ENCODE measurements at places on chromosomes 1 and 21.

DNA sequence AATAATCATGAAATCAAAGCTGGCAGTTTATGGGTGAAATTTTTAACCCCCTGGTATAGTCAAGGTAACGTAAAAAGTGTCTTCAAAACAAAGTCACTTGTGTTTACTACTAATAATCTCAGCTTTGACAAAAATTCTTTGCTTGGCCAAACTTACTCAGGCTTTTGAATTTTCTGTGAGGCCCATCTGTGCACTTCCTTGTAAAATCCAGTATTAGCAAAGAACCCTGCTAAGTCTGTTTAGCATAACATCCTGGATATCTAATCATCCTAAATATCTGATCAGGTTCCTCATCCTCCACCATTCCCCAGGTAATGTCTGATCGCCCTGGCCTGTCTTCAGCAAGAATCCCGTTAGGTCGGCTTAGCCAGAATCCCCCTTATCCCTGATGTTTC is 3.0 kb downstream of the LYST start:
- no peak for DNase-seq

GRCh38 chr1:38615680-38616079 is 243.9 kb downstream of the RRAGC start:
- no peak for DNase-seq

GRCh38 chr1:54463259-54464030 is 57.3 kb upstream of the SSBP3 start:
- DNase-seq: no peak

- no peak for DNase-seq
Observed at GRCh38 chr1:201825245-201825644, 3.7 kb upstream of the IPO9 start.

DNA sequence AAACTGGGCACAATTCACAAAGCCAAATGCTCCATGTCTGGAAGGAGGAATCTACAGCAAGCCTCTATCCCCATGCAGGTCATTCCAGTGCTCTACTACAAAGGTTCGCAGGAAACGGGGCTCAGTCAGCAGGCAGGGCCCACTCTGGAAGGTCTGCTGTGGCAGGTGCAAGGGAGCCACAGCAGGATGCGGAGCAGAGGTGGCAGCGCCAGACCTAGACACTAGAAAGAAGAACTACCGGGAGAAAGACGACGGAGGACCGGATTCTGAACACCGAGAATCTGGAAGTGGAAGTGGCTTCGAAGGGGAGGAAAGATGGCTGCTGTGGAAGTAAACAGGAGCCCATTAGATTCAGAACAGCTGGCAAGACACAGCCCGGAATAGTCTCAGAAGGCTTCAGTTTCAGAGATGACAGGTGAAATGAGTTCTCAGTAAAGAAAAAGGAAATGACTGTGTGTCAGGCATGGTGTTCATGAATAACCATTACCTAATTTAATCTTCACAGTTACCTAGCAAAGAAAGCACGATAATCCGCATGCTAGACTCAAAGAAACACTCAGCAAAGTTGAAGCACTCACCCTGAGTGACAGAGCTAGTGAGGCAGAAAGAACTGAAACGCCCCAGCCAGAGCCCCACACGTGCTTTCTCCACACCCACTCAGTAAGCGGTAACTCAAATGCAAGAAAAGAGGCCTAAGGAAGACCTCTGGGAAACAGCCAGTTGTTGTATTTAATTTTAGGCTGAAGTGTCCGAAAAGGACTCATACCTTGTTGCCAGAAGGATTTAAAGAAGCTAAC is 21.4 kb downstream of the SETD4 start:
- no peak for DNase-seq

GRCh38 chr1:230909974-230910754 is 41.8 kb upstream of the C1orf198 start:
- peak; percentile 38 for DNase-seq

- no peak for DNase-seq
Observed at GRCh38 chr1:29441916-29442668, 205.8 kb downstream of the PTPRU start.

DNA sequence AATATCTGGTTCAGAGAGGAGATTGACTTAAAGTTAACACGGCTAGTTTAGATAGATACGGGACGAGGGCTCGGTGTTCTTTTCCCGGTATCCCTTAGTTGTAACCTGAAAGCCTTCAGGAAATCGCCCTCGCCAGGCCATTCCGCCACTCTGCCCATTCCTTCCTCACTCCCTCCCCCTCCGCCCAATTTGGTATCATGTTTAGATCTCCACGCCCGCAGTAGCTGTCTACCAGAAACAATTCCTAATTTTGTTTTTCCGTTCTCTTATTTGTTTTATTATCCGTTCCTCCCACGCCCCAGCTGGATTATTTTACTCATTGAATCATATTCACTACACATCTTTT is 685 bp upstream of the VAMP4 start:
- peak; percentile 20 for DNase-seq

DNA sequence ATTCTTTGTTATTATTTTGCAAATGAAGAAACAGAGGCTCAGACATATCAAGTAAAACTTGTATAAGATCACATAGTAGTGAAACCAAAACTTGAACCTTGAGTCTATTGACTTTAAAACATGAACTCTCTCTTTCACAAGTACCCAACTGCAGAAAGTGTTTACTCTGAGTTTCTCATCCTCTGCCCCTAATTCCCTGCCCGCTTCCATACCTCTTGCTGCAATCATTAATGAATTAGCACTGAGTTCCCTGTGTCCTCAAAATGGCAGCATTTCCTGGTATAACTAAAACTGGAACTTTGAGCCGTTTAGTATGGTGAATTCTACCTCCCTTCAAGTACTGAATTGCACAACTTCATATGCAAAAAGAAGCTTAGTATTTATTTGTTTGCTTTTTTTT is 147.7 kb upstream of the DNAH14 start:
- DNase-seq: no peak

DNA sequence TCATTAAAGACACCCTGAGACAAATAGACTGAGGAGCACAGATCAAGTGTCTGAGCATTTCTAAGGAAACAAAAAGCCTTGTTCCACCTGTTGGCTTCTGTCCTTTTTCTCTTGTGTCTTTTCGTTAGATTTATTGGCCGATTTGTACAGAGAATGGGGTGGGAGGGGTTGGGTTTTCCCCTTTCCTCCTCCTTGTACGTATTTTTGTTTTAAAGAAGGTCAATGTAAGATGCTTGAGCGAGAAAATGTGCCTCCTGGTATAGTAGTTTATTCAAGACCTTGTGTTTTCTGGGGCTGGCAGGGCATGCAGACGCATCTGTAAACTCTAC is 1.2 kb downstream of the BCL9 start:
- no peak for DNase-seq

- DNase-seq: no peak
Observed at GRCh38 chr1:2968471-2968881, 52.8 kb upstream of the ACTRT2 start.

DNA sequence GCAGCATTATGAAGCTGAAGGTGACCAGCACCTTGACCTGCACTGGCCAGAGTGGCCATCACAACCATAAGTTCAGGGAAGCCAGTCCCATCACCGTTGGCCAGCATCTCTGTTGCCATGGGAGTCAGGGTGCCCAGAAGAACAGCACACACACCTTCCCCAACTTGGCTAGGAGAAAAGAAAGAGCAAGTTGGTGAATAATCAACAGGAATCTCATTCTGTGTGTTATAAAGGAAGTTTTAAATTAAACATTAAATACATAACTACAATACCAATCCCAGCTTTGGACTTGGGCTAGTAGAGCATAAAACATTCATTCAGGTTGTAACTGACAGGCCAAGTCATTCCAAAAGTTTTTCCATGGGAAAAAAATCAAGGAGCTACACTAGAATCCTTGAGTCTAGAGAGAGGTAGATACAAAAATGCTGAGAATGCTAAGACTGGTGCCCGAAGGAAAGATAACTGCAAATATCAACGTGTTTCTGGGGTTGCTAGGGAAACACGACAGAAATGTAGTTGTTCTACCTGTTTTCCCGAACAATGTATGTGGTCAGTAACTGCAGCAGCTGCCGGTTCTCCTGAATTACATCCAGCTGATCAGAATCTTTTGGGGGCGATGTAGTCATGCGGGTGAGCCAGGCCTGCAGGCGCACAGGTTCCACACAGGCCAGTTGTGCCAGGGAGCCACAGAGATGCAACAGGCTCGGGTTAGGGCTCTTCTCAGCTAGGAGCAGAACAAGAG is 45.6 kb downstream of the UBR4 start:
- no peak for DNase-seq

DNA sequence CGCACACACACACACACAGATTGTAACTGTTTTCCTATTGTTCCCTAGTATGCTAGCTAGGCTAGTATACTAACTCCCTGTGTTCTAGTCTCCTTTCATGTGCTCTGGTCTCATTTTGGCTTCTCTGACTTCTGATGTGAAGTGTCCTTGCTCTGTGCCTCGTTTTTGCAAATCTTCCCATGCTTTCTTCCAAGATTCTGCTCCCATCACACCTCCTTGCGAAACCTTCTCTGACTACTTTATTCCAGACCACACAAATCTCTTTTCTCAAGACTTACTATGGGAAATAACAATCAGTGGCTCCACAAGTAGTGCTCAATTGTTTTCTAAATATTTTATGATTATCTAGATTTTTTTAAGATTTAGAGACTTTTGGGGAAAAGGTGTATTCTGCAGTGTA is 10.3 kb downstream of the PRRX1 start:
- DNase-seq: no peak

- DNase-seq: no peak
Observed at GRCh38 chr1:46410156-46411009, 16.3 kb downstream of the FAAH start.

GRCh38 chr1:173164686-173165085 is 42.4 kb downstream of the TNFSF4 start:
- no peak for DNase-seq

GRCh38 chr1:162265983-162266382 is 110.7 kb downstream of the SPATA46 start:
- no peak for DNase-seq

- DNase-seq: no peak
Observed at GRCh38 chr21:38440746-38441145, 57.5 kb downstream of the ERG start.

DNA sequence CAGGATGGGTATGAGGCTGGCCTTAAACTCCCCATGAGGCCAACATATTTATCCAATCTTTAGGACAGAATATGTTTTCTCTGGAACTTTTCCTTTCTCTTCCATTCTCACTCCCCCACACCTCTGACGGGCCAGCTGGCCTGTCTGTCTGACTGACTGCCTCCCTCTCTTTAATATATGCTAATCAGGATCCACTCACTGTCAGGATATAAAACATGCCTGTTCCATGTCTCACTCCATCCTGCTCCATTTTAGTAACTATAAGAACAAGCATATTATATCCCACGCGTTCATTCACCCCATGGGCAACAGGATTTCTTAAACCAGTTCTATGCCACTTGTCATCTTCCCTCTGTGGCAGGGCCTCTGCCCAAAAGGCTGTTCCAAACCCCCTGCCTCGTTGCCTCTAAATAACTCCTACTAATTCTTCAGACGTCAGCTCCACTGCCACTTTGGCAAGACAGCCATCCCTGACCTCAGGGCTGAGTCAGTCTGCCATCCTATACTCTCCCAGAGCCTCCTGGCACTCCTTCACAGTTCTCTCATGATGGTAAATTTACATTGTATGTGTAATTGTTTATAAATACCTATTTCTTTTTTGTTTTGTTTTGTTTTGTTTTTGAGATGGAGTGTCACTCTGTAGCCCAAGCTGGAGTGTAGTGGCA is 84.3 kb upstream of the SPATA6 start:
- DNase-seq: no peak

- DNase-seq: no peak
Observed at GRCh38 chr1:146019231-146020057, 2.1 kb downstream of the HJV start.

DNA sequence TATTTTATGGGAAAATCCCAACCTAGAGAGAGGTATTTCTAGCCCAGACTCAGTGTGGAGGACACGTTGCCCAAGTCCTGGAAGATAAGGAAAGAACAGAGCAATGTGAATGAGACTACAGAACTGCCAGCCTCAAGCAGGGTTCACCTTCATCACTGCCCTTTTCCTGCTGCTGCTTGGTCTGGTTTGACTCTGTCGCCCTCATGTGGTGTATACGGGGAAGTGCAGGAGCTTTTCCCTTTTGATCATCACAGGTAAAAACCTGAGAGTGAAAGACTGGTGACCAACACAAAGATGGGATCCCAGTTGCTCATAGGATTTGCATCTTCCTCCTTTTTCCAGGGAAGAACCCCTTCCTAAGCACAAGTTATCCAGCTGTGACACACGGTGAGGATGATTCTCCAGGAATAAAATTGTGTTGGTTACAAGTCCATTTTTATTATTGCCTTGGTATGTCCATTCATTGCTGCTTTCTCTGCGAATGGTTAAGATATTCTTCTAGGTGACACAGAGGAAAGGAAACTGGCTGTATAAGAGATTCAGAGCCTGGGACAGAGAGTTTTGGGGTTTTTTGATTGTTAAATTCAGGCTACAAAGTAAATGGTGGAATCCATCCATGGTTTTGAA is 89.5 kb upstream of the CD53 start:
- no peak for DNase-seq

- DNase-seq: no peak
Observed at GRCh38 chr21:37276377-37276776, 9.2 kb upstream of the VPS26C start.

GRCh38 chr1:118185084-118185832 is at the start of gene SPAG17:
SPAG17 (minus strand) TSS chr1:118185228; CDS start chr1:118185157, 71 bp downstream.
- peak; percentile 60 for DNase-seq

GRCh38 chr1:205809942-205810345 is 3.1 kb downstream of the SLC41A1 start:
- peak; percentile 41 for DNase-seq

- DNase-seq: no peak
Observed at GRCh38 chr1:192589813-192590212, 14.2 kb downstream of the RGS1 start.

DNA sequence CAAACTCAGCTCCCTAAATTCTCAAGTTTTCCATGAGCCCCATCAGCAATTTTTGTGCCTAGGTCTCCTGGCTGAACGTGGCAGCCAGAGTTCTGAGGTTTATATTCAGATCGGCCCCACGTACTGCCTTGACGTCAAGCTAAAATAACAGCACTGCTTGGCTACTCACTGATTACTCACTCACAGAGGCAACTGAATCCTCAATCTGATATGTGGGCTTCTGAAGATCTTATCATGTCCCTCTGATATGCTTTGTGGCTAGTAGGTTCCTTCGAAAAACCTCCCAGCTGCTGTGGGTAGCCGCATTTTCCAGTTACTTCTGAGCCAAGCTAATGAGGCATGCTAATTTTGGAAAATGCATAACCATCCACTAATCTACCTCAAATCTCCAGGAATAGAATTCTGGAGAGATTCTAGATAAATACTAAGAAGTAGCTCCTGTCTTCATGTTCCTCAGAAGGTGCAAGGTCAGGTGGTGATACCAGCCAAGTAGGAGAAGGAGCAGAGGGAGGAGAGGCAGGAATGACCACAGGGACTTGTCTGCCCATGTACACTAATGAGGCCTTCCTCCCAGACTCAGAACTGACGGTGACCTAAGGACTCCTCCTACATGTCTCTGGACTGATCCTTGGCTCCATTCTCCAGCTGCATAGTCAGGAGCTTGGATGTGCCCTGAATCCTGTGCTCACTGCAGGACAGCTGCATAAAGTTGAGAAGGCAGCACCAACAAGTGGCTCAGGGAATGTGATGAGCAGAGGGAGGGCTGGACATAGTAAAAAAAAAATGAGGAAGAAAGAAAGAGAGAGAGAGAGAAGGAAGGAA is 263.7 kb downstream of the TNR start:
- no peak for DNase-seq

- no peak for DNase-seq
Observed at GRCh38 chr1:18336801-18337200, 143.9 kb upstream of the KLHDC7A start.

Measured in left ventricle myocardium inferior (tissue), 1 donor.